ENCODE measurements at places on chromosomes 7 and 10. TPM values are rescaled to one million over a fixed set of nuclear protein-coding genes. Genes with fewer than 3 reads are reported as not detected.

WIPF3 gene
- not detected for total RNA-seq

HIP1 gene
- 6.7 TPM for total RNA-seq

NEURL1 gene
- 1.6 TPM for total RNA-seq

H2BK1 gene
- total RNA-seq = not detected

SUN3 gene
- total RNA-seq = not detected

RPEL1 gene
- not detected for total RNA-seq

ENKUR gene
- not detected for total RNA-seq

PRTFDC1 gene
- 1.5 TPM for total RNA-seq

SHTN1 gene
- total RNA-seq = 0.28 TPM

TMEM225B gene
- 0.70 TPM for total RNA-seq

CALCR gene
- total RNA-seq = not detected

GRCh38 chr10:120998251-120998650, 147.1 kb downstream of the WDR11 start:
- no peaks in the 10 kb centered on the region for H3K27me3 ChIP-seq
- no peak overlapping the region for H3K4me3 ChIP-seq
- no peak for DNase-seq
- H3K4me1 ChIP-seq = no peaks in the 10 kb centered on the region
- no peaks in the 10 kb centered on the region for H3K36me3 ChIP-seq
- H3K27ac ChIP-seq = no peak overlapping the region

GRCh38 chr10:74841265-74841973, 15.0 kb downstream of the KAT6B start:
- H3K27me3 ChIP-seq = no peaks in the 10 kb centered on the region
- peaks cover 4% of the 10 kb centered on the region for H3K4me1 ChIP-seq
- no peak overlapping the region for H3K4me3 ChIP-seq
- H3K27ac ChIP-seq = no peak overlapping the region
- no peak for DNase-seq

DNA sequence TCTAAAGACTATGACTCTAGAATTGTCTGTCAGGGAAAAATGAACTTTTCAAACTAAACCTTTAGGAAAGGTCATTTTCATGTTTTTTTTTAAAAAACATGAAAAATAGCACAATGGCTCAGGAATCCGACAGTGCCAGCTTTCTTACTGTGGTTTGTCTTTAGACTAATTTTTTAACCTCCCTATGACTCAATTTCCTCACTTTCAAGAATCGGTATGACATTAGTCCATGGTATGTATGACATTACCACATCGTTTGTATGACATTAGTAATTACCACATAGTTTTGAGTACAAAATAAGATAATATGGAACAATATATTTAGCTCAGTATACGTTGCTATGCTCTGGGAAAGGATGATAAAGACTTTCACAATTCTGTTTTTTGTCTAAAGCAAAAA, 383.2 kb downstream of the PTPRN2 start:
- no peak for DNase-seq
- no peaks in the 10 kb centered on the region for H3K27me3 ChIP-seq
- no peak overlapping the region for H3K27ac ChIP-seq

- H3K36me3 ChIP-seq = no peaks in the 10 kb centered on the region
- no peak overlapping the region for H3K27ac ChIP-seq
- no peaks in the 10 kb centered on the region for H3K27me3 ChIP-seq
- H3K4me1 ChIP-seq = no peaks in the 10 kb centered on the region
- no peak for DNase-seq
- no peak overlapping the region for H3K4me3 ChIP-seq
Measured at GRCh38 chr7:90951986-90952954, 312.0 kb upstream of the FZD1 start.

- no peaks in the 10 kb centered on the region for H3K36me3 ChIP-seq
- no peak overlapping the region for H3K27ac ChIP-seq
- no peak for DNase-seq
- H3K27me3 ChIP-seq = no peaks in the 10 kb centered on the region
- H3K4me3 ChIP-seq = no peak overlapping the region
Measured at GRCh38 chr7:44284216-44284615, 41.2 kb downstream of the CAMK2B start.

DNA sequence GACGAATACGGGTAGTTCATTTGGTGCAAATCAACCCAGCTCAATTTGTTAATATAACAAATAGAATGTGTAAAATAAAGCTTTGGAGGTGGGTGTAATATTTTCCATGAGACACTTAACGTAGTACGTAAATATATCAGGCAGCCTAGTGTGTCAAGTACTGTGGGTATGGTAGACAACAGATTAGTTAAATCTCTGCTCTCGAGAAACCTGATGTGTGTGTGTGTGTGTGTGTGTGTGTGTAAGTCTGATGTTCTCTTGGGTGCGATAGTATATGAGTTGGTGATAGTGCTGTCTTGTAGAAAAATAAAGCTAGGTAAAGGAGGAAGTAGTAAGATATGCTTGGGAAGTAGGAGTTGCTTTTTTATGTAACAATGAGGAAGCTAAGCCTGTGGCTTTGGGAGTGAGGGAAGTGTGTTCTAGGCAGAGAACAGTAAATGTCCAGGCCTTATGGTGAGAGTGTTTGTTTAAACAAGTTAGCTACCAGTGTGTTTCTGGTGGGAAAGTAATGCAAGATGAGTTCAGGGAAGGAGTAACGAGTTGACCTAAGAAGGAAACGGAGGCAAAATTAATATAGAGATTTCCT, 26.1 kb downstream of the WAC start:
- H3K4me1 ChIP-seq = peaks cover 52% of the 10 kb centered on the region
- no peaks in the 10 kb centered on the region for H3K27me3 ChIP-seq
- H3K27ac ChIP-seq = no peak overlapping the region
- no peak for DNase-seq
- H3K4me3 ChIP-seq = no peak overlapping the region

DNA sequence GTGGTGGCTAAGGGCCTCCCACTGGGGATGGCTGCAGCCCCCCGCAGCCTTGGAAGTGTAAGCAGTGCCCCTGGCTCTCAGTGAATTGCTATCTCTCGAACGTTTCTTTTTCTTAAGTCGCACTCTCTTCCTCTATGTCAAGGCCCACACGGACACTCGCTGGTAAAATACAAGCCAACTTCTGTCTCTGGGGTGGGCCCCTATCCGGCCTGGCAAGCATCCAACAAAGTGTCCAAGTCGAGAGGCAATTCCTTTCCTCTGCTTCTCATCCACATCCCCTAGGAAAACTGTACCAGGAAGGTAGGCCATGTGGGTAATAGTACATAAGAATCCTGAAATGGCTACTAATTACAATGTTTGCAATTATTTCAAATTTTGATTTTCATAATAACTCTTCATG, 194.9 kb upstream of the MGMT start:
- no peaks in the 10 kb centered on the region for H3K4me1 ChIP-seq
- H3K36me3 ChIP-seq = no peaks in the 10 kb centered on the region
- H3K27ac ChIP-seq = no peak overlapping the region
- DNase-seq = no peak
- H3K27me3 ChIP-seq = no peaks in the 10 kb centered on the region

DNA sequence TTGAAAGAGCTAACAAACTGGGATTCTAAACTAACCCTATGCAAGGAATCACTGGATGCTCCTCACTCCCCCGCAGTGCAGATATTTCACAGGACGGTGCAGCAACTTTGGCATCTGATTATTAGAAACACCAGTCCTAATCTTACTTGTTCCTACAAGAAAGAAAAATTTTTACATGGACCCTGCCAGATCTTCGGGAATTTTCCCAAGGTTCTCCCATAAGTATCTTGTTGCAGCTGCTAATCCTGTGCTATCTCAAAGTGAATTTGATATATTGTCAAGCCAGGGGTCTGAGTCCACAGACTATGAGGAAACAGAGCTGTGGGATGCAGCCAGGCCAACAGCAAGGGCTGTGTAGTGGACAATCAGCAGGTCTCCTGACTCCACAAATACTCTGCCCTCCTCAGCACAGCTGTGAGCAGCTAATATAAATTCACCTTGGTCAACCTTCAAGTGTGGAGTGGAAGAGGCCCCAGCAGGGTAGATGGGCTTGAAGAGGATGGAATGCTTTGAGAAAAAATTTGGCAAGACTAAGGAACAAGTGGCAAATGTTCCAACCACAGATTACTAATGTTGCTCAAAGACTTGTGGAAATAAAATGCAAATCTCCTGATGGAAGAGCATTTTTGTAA, 25.6 kb downstream of the VSTM4 start:
- no peak overlapping the region for H3K4me3 ChIP-seq
- H3K27me3 ChIP-seq = no peaks in the 10 kb centered on the region
- DNase-seq = no peak
- H3K4me1 ChIP-seq = no peaks in the 10 kb centered on the region
- H3K36me3 ChIP-seq = no peaks in the 10 kb centered on the region
- H3K27ac ChIP-seq = no peak overlapping the region

DNA sequence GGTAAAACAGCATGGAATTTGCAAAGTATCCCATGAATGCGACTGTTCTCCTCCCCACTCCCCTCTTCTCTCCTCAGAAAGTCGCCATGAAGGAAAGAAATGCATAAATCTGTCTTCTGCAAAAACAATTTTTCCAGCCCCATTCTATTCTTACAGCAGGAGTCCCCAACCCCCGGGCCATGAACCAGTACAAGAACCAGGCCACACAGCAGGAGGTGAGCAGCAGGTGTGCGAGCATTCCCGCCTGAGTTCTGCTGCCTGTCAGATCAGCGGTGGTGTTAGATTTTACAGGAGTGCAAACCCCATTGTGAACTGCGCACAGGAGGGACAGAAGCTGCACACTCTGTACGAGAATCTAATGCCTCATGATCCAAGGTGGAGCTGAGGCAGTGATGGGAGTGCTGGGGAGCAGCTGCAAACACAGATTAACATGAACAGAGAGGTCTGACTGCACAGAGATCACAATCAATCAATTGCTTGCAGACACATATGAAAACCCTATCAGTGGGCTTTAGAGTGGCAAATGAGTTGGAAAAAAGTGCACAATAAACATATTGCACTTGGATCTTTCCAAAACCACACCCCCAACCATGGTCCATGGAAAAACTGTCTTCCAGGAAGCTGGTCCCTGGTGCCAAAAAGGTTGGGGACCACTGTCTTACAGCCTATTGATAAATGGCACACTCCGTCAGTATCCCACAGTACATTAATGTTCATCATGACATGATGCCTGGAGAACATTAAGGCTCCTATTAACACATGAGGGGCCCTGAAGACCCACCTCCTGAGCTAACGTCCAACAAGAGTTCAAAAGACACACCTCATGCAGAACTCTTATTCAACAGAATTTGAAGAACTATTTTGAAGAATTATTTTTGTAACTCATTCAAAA, 205.0 kb downstream of the PTPRN2 start:
- H3K27ac ChIP-seq = no peak overlapping the region
- H3K36me3 ChIP-seq = no peaks in the 10 kb centered on the region
- no peak for DNase-seq
- H3K4me1 ChIP-seq = no peaks in the 10 kb centered on the region
- no peak overlapping the region for H3K4me3 ChIP-seq
- H3K27me3 ChIP-seq = no peaks in the 10 kb centered on the region

- peaks cover 15% of the 10 kb centered on the region for H3K4me1 ChIP-seq
- no peak overlapping the region for H3K27ac ChIP-seq
- DNase-seq = no peak
- H3K36me3 ChIP-seq = no peaks in the 10 kb centered on the region
- H3K27me3 ChIP-seq = no peaks in the 10 kb centered on the region
Measured at GRCh38 chr7:134639061-134639460, 7.6 kb upstream of the BPGM start.

DNA sequence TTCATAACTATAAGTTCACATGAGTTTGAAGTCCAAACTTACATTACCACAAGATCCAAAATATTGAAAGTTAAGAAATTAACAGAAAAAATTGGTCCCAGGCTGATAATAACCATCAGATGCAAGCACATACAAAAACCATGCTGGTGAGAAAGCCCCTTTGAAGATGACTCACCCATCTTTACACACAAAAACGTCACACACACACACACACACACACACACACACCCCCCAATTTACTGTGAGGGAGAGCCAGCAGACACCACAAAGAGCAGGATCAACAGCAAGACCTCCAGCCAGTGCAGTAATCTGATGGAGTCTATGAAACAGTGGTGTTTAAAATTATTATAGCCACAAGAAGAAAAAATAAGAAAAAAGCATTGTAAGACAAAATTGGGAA, 50.1 kb upstream of the DRGX start:
- H3K27ac ChIP-seq = no peak overlapping the region
- H3K27me3 ChIP-seq = no peaks in the 10 kb centered on the region
- DNase-seq = no peak
- no peak overlapping the region for H3K4me3 ChIP-seq

All from CD8-positive, alpha-beta memory T cell (primary cell).